IPS DF 6.9 (cell line): ENCODE measurements at places on chromosomes 12 and 14.

- DNase-seq = no peak
Observed at GRCh38 chr12:55704824-55705718, 2.6 kb downstream of the ITGA7 start.

DNA sequence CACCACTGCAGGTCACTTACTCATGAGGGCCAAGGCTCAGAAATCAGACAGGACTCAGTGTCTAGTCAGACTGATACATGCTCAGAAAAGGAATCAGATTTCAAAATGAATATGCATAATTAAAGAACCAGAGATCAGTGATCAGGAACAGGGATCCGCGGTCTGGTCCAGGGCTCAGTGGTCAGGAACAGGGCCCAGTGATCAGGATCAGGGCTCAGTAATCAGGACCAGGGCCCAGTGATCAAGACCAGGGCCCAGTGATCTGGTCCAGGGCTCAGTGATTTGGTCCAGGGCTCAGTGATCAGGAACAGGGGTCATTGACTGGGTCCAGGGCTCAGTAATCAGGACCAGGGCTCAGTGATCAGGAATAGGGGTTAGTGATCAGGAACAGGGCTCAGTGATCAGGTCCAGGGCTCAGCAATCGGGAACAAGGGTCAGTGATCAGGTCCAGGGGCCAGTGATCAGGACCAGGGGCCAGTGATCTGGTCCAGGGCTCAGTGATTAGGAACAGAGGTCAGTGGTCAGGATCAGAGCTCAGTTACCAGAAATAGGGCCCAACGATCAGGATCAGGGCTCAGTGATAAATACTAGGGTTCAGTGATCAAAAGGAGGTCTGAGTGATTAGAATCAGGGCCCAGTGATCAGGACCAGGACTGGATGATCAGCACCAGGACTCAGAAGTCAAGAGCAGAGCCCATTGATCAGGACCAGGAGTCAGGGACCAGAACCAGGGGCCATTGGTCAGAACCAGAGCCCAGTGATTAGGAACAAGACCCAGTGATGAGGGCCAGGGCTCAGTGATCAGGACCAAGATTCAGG, 175.3 kb downstream of the TMEM121 start:
- DNase-seq = no peak

DNA sequence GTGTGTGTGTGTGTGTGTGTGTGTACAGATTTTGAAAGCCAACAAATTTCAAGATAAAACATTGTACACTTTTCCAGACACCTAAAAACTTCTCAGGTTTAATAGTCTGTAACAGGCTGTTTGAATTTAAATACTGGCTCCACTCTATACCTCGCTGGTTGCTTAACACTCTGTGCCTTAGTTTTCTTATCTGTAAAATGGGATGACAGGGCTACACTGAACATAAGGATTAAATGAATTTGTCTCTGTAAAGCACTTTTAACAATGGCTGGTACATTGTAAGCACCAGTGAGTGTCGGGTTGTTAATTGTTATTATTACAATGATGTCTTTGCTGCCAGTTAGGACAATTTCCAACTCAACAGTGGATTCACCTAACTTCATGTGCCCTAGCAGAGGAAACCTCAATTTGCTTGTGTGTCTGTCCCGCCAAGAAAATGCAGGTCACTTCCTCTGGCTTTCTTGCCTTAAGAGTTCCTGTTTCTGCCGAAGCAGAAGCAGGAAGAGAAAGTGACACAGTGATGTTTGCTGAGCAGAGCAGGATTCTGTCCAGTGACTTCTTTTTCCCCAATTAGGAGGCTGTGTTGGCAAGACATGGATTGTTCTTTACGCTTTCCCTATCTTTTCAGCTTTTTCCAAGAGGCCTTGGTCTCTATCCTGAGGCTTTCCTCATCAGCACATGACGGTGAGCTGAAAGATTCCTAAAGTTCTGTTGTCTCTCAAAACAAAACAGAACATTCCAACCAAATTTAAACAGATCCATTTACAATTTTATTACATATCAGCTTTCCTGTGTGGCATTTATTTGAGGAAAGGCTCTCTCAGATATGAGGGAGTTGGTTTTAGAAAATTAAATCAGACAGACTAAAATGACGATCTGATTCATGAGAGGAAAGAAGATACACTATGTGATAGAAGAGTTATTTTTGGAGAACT, 154.1 kb upstream of the ATP2B1 start:
- no peak for DNase-seq

GRCh38 chr12:24278832-24279231, 329.4 kb upstream of the SOX5 start:
- DNase-seq = no peak

DNA sequence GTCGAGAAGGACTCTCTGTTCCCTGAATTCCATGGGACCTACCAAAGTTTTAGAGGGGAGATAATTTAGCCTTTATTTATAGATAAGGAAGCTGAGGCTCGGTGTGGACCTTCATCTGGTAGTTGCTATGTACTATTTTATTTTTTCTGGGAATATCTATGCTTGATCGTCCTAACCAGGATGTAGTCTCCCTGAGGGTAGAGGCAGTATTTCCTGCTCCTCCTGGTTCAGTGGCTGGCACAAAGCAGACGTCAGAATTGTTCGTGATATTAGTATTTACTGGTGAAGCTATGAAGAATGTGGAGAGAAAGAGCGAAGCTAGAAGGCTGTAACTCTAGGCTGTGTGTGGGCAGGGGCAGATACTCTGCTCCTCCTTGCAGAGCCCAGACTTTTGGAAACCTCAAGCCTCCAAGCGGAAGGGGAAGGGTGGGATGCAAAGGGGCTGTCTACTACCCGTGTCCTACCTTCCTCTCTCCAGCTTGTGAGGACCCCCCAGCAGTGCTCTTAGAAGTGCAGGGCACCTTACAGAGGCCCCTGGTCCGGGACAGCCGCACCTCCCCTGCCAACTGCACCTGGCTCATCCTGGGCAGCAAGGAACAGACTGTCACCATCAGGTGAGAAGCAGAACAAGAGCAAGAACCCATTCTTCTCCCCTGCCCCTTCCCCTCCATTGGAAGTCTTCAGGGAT, 1.4 kb downstream of the LRP10 start:
- DNase-seq = no peak

DNA sequence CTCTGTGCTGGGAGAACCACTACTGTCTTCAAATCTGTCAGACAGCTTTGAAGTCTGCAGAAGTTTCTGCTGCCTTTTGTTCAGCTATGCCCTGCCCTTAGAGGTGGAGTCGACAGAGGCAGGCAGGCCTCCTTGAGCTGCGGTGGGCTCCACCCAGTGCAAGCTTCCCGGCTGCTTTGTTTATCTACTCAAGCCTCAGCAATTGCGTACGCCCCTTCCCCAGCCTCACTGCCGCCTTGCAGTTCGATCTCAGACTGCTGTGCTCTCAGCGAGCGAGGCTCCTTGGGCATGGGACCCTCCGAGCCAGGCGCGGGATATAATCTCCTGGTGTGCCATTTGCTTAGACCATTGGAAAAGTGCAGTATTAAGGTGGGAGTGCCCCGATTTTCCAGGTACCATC, 25.1 kb upstream of the KLRB1 start:
- DNase-seq = no peak

DNA sequence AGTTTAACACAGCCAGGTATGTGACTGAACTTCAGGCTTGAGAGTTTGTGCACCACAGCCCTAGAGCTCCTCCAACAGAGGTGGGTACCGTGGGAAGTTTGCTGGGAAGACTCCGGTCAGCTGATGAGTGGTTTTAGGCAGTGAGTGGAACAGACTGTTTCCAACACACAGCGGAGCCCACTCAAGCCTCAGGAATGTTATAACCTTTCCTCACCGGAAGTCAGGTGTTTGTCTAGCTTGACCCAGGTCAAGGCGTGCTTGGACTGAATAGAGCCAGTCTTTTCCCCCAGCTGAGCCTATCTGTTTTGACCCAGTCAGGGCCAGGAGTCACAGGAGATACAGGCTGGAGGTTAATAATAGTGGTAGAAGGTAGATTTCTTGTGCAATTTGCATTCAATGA, 138.4 kb upstream of the PARP11 start:
- DNase-seq = no peak

DNA sequence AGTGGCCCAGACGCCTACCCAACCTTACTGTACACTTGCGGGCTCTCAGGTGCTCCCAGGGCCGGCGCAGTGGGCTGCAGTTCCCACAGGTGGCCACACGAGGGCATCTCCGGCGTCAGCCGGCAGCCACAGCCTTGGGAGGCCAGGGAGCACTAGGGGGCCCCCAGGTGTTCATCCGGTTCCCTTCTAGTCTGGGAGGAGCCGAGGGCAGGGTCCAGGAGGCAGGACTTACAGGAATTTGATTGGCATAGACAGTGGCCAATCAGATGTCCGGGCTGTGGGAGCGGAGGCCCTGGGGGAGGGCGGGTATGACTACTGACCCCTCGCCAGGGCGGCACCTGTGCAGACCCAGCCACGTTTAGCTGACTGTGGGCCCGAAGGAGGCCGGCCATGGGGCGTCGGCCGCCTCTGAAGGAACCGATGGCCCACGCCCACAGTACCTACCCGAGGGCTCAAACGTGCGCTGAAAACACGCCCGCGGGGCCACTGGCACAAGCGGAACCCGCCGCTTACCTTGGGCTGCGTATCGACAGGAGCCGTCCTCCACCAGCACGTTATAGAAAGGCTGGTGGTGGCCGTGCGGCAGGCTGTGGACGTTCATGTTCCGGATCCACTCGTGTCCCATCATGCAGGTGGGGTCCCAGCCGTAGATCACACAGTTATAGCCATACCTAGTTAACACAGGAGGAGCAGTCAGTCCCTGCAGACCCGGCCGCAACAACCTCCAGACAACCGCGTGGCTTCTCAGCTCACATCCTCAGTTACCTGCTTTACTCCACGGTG, 34.8 kb downstream of the FBXO21 start:
- peak; percentile 98 for DNase-seq

DNA sequence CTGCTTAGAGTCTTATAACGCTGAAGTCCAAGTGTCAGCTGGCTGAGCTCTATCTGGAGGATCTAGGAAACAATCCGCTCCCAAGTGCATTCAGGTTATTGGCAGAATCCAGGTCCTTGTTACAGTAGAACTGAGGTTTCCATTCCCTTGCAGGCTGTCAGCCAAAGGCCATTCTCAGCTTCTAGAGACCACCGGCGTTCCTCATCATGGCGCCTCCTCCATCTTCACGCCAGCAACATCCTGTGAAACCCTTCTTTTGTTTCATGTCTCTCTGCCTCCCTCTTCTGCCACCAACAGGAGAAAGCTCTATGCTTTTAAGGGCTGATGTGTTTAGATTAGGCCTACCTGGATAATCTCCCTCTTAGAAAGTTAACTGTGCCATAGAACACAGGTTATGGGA, 133.0 kb upstream of the RASSF8 start:
- DNase-seq = no peak

DNA sequence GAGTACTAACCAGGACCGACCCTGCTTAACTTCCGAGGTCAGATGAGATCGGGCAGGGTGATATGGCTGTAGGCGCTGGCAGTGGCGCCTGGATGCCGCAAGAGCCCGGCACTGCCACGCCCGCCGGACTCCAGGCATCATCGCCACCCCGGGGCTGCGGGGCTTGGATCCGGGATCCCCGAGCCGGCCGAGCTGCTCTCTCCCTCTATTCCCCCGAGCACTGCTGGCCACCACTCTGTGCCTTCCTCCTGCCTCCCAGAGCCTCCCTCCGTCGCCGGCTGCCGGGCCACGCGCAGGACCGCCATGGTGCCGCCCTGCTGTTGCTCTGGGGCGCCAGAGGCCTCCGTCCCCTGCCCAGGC, 153.2 kb upstream of the ALG10B start:
- DNase-seq = no peak

DNA sequence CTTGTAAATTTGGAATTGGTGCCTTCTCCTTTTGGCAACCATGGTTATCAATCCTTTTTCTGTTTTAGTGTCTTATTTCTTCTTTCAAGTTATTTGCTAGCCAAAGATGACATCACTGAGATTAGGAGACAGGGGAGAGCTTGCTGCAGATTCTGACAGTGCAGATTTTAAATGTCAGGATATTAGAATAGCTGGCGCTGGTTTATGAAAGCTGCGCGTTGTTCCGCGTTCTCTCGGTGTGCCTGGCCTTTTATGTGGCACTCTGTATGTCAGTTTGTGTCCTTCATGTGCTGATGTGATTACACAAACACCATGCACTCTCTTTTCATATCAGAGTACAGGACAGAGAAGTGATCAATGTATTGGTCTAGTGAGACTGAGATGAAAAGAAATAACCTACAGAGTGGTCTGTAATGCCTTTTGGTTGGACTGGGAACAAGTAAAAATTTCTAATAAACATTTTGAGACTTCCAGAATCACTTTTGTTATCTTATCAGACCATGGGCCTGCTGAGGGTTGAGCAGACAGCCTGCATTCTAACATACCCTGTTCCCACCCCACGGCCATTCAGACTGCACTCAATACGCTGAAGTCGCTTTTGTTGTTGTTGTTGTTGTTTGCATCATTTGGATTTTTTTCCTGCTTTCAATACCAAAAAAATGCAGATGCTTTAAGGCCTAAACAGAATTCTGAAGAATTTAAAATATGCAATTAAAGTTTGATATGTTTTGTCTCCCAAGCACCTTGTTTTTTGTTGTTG, 49.7 kb upstream of the TRAF3 start:
- DNase-seq = no peak

DNA sequence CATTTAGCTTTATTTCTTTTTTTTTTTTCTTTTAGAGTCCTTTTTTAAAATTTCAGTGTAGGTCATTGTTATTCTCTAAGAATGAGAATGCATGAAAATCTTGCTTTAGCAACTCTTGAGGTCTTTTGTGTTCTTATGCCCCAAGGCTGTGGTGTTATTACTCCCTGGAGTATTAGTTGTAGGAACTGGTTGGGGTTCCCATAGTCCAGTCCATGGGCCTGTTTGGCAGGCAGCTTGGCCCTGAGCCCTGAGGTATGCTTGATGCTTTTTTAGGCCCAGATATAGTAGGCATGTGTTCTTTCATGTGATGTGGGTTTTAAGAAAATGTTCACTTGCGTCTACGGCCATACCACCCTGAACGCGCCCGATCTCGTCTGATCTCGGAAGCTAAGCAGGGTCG, 1.6 kb downstream of the FAM234B start:
- DNase-seq = no peak

DNA sequence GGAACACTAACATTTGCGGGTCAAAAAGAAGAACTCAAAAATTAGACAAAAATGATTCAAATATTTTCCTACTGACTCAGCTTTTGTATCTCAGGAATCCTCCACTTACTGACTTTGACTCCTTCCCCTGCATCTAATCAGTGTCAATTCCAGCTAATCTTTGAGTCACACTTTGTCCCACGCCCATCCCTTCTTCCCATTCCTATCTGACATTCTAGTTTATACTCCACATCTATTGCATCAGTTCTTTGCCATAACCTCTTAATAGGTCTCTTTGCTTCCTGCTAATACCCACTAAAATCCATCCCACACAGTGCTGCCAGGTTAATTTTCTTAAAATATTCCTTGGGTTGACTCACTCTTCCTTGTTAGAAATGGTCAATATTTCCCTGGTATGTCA, 19.1 kb downstream of the BBS10 start:
- DNase-seq = no peak

GRCh38 chr12:989751-990660, 1.0 kb upstream of the ERC1 start:
- no peak for DNase-seq

GRCh38 chr12:86193931-86194330, 62.3 kb downstream of the MGAT4C start:
- no peak for DNase-seq

- DNase-seq = no peak
Observed at GRCh38 chr14:99316281-99317163, 44.5 kb upstream of the BCL11B start.

GRCh38 chr12:12872139-12872933, 19.0 kb upstream of the GPRC5A start:
- DNase-seq = no peak
